ENCODE measurements at places on chromosomes 2 and 18.
A peak's percentile ranks its signal among the peaks of the same experiment; 100 is the strongest.

- no peak for DNase-seq
Measured at GRCh38 chr2:150607390-150607811, 119.9 kb upstream of the RND3 start.

DNA sequence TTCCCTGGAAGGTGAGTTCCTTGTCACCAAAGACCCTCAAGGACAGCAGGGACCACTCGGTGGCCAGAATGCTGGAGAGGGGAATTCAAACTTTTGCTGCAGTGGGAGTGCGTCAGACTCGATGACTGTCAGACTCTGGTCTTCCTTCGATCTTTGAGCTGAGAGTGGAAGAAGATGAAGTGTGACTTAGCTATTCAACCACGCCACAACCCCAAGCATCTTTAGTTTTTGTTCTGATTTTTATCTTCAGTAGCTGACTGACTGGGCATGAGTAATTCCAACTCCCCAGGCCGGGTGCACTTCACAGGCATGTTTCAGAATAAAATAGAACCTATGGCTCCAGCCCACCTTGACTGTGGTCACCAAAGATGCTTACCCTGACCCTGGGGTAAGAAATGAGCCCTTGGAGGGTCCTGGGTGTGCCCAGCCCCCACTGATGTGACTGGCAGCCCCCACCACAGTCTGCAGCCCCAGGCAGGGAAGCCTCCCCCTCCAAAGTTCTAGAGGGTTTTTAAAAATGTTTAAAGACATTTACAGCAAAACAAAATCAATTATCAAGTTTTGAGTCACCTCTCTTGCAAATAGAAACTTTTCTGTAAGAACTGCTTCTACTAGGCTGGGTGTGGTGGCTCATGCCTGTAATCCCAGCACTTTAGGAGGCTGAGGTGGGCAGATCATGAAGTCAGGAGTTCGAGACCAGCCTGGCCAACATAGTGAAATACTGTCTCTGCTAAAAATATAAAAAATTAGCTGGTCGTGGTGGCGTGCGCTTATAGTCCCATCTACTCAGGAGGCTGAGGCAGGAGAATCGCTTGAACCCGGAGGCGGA is 24.9 kb upstream of the YWHAQ start:
- peak; percentile 75 for DNase-seq

GRCh38 chr2:218296847-218297246 is 4.5 kb upstream of the TMBIM1 start:
- no peak for DNase-seq

DNA sequence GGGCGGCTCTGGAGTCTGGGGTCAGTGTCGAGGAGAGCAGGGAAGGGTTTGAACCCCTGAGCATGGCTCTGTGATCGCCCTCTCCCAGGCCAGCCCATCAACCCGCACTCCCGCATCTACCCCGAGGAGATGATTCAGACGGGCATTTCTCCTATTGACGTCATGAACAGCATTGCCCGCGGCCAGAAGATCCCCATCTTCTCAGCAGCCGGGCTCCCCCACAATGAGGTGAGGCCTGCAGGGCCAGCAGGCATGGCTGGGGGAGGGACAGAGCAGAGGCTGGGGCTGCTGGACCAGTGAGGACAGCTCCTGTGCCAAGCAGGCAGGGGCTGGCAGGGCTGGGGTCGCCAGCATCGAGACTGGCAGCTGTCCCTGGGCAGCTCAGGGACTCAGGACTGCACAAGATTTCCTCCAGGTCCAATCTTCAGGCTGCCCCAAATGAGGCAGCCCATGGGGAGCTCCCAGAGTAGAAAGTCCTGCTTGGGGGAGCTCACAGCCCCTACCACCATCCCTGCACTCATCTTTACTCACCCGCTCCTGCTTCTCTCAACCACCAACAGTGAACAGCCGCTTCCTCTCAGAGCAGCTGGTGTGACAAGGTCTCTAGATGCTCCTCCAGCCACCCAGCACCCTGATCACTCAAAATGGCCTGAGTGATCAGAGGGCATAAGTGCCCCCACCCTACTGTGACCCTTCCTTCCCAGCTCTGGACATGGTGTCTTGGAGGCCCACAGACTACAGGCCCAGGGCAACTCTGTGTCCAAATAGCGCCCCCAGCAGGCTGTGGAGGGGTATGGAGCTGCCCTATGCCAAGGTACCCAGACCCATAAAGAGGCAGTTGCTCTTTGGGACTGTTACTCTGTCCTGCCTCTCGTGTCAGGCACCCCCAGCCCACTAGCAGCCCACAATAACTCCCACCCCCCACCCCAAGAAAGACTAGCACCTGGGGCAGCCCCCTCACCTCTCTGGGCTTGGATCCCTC is 18.3 kb upstream of the ANKRD53 start:
- no peak for DNase-seq

- DNase-seq, result peak; percentile 90
Measured at GRCh38 chr2:102094917-102095316, 47.6 kb upstream of the IL1R1 start.

DNA sequence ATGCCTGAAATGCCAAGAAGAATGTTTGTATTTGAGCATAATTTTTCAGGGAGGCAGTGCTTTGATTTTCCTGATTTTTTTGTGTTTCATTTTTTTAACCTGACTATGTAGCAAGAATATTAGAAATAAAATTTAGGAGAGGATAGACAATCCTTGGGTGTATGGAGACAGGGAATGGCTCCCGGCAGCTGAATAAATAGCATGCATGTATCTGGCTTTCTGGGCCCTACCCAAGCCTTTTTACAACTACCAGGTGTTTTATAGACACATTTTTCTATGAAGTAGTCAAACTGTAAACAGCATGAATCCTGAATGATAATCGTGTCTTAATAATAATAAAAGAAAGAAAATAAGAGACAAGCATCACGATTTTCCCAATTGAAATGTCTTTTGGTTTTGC is 52.4 kb downstream of the WIPF1 start:
- DNase-seq, result no peak

- no peak for DNase-seq
Measured at GRCh38 chr2:63364866-63365265, 223.4 kb downstream of the WDPCP start.

GRCh38 chr18:8942909-8943545 is 159.5 kb upstream of the NDUFV2 start:
- DNase-seq, result no peak

DNA sequence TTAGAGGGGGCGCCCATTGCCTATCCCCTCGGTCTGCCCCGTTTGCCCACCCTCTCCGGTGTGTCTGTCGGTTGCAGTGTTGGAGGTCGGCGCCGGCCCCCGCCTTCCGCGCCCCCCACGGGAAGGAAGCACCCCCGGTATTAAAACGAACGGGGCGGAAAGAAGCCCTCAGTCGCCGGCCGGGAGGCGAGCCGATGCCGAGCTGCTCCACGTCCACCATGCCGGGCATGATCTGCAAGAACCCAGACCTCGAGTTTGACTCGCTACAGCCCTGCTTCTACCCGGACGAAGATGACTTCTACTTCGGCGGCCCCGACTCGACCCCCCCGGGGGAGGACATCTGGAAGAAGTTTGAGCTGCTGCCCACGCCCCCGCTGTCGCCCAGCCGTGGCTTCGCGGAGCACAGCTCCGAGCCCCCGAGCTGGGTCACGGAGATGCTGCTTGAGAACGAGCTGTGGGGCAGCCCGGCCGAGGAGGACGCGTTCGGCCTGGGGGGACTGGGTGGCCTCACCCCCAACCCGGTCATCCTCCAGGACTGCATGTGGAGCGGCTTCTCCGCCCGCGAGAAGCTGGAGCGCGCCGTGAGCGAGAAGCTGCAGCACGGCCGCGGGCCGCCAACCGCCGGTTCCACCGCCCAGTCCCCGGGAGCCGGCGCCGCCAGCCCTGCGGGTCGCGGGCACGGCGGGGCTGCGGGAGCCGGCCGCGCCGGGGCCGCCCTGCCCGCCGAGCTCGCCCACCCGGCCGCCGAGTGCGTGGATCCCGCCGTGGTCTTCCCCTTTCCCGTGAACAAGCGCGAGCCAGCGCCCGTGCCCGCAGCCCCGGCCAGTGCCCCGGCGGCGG is 1.7 kb downstream of the MYCN start:
- DNase-seq, result no peak

- no peak for DNase-seq
Measured at GRCh38 chr18:36051760-36052159, 15.6 kb downstream of the RPRD1A start.

GRCh38 chr2:215141706-215142105 is 3.3 kb upstream of the ABCA12 start:
- DNase-seq, result no peak

- DNase-seq, result no peak
Measured at GRCh38 chr2:155815275-155815674, 517.2 kb downstream of the NR4A2 start.

DNA sequence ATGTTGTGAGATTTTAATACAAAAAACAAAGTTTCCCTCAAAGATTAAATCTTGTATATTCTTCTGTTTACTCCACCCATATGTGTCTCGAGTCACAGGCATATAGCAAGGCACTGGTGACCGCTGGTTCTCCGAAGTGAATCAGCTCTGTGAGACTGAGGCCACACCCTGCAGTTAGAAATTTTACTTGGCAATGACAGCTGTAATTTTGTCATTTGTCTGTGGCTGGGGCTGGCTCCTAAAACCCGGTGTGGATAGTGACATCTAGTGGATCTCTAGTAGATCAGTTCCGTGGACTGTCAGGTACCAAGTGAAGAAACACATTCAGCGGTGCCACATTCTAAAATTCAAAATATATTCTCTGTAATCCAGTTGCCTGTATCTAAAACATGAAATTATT is 278.0 kb downstream of the NEDD4L start:
- no peak for DNase-seq

DNA sequence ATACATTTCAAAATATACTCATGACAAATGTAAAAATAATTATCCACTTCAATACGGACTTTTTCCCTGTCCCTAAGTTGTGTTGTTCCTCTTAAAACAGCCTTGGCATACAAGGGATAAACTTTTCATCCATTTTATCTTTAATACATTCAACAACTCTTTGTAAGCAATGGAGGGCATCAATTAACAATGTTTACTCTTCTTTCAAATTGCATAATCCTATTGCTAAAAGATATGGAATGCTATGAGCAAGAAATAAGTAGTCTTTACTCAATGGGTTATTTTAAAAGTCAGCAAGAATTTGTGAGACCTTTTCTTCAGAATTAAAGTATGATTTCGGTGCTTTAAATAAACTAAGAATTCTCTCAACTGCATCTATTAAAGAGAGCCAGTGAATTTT is 41.9 kb downstream of the SCN9A start:
- no peak for DNase-seq

GRCh38 chr2:218479595-218479994 is 60.7 kb downstream of the VIL1 start:
- DNase-seq, result no peak

GRCh38 chr18:76384114-76384790 is 110.8 kb downstream of the ZNF516 start:
- no peak for DNase-seq

DNA sequence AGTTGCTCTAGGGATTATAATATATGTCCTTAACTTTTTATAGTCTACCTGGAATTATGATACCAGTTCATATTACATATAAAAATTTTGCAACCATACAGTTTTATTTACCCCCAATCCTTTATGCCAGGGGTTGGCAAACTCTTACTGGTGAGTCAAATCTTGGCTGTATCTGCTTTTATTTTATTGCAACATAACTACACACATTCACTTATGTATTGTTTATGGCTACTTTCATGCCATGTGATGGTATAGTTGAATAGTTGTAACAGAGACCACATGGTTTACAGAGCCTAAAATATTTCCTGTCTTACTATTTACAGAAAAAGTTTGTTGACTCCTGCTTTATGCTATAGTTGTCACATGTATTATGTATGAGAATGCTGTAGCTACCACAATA is 25.8 kb upstream of the DLX2 start:
- no peak for DNase-seq

GRCh38 chr2:225310745-225311144 is 88.8 kb upstream of the NYAP2 start:
- DNase-seq, result no peak

DNA sequence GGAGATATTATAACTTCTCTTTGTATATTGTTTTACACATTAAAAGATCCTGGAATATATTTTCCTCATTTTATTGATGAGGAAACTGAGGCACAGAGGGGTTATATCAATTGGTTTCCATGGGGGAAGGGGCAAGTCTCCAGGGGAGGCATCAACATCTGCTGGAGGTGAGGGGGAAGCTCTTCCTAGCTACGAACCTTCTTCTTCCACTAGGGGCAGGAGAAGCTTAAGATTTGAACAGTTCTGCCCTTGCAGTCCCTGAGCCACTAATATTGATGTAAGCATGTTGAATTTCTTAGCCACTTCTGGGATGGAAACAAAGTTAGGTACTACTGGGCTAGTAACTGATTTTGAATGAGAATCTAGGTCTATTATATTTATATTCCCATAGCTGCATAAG is 140.1 kb upstream of the AQP4 start:
- DNase-seq, result no peak

DNA sequence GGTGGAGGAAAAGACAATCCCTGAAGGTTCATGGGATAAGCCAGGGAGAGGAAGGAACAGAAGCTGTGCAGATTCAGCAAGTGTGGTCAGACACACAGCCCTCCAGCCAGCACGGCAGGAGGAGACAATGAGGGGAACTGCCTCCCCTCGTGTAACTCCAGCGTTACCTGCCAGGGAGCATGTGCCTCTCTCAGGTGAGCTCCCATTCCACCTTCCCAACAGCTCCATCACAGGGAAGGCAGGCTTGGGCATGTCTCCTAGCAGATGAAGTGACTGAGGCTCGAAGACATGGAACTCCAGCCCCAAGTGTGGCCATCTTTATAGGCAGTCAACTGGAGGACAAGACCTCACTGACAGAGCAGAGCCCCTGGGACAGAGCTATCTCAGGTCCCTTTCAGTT is 47.4 kb downstream of the ZBTB7C start:
- DNase-seq, result no peak

DNA sequence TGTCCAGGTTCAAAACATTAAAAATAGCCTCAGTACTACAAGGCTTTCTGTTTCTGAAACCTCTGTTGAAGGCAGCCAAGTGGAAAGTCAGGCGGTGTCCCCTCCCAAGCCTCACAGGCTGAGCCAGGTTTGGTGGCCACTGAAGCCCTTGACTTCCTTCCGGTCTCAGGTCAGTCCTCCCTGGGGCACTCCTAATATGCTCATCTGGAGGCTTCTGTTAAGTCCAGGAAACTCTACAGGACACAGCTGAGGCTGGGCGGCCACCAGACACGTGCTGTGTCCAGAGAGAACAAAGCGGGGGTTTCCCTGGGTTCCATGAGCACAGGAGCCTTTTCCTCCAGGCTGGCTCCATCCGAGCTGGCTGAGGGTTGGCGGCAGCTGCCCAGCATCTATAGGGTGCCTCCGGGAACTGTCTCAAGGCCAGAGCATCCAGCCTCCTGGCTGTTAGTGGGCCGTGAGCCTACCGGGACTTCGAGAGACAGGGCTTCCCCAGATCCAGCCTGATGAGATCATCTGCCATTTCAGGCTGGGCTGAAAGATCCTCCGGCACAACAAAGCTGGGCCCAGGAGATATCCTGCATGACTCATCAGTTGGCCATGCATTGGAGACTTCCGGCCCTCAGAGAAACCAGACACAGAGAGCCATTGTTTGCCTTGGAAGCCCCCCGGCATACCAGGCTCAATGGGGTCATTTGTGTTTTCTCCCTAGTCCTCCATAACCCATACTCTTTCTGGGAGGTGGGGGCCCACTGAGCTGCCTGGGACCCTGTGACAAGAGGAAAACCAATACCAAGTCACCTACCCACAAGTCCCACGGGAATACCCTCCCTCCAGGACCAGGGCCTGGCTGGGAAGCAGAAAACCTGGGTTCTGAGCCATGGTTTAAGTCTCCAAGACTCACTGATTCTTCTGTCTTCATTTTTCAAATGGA is 71.7 kb downstream of the HS1BP3 start:
- DNase-seq, result peak; percentile 95

Data from AG04450 (cell line).